ENCODE measurements at places on chromosomes 6 and 20. TPM values are rescaled to one million over a fixed set of nuclear protein-coding genes. Genes with fewer than 3 reads are reported as not detected.

- DNase-seq, result no peak
These were observed 104.9 kb downstream of the ASXL1 start for GRCh38 chr20:32462900-32463641.

- DNase-seq, result no peak
These were observed 3.3 kb downstream of the ADGRB3 start for GRCh38 chr6:68638230-68638900.

Gene LY86
- not detected for total RNA-seq

- DNase-seq, result no peak
These were observed 126.1 kb upstream of the UST start for GRCh38 chr6:148620579-148621298.

DNA sequence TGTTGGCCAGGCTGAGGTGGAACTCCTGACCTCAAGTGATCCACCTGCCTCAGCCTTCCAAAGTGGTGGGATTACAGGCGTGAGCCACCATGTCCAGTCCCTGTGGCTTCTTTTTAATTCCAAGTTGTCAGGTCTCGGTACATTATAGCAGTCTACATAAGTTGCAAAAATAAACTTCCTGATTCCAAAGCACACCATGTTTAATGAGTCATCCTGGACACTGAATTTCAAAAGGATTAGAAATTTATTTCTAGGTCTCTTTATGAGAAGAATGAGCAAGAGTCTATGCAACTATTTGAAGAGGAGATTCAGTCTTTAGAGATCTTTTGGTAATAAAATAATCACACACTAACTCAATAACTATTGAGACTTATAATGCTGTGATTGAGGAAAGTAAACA lies 63.9 kb upstream of the MCHR2 start:
- DNase-seq, result no peak

Gene HBS1L
- 97.5 TPM for total RNA-seq

Gene TUBB1
- not detected for total RNA-seq

Gene BFSP1
- 2.1 TPM for total RNA-seq

- no peak for DNase-seq
These were observed 1.8 kb downstream of the TCF21 start for GRCh38 chr6:133890711-133891148.

- DNase-seq, result no peak
These were observed 71.5 kb upstream of the B3GAT2 start for GRCh38 chr6:71028236-71028876.

Gene BPIFA1
- total RNA-seq, result not detected

GRCh38 chr20:59645271-59645670 lies 40.9 kb downstream of the PHACTR3 start:
- no peak for DNase-seq

DNA sequence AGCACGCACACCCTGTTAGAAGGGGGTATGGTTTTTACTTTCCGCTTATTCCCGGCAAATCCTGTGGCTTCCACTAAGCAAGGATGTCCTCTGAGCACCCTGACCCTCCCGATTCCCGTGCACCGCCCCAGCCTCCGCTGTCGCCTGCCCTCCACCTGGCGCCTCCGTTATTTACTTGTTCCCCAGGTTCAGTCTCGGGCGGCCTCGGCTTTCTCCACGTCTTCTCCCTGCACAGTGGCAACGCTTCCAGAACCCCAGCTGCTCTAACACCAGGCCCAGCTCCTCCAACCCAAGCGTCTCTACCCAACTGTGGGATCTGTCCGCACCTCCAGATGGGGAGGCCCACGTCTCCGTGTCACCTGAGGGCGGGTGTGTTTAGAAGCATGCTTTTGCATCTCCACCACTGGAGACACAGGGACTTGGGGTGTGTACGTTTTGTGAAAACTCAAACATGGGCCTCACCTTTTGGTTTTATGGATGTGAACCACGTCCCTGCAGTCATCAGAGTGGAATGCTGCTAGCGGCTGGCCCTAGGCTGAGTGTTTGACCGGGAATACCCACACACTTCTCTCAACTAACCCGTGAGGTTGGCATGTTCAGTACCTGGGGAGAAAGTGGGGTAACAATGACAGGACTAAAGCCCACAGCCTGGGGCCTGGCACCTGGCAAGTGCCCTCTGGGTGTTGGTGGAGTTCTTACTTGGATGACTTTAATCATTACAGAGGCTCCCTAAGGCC lies 79.9 kb downstream of the THBS2 start:
- no peak for DNase-seq

- no peak for DNase-seq
These were observed 92.9 kb downstream of the FYN start for GRCh38 chr6:111780393-111780792.

DNA sequence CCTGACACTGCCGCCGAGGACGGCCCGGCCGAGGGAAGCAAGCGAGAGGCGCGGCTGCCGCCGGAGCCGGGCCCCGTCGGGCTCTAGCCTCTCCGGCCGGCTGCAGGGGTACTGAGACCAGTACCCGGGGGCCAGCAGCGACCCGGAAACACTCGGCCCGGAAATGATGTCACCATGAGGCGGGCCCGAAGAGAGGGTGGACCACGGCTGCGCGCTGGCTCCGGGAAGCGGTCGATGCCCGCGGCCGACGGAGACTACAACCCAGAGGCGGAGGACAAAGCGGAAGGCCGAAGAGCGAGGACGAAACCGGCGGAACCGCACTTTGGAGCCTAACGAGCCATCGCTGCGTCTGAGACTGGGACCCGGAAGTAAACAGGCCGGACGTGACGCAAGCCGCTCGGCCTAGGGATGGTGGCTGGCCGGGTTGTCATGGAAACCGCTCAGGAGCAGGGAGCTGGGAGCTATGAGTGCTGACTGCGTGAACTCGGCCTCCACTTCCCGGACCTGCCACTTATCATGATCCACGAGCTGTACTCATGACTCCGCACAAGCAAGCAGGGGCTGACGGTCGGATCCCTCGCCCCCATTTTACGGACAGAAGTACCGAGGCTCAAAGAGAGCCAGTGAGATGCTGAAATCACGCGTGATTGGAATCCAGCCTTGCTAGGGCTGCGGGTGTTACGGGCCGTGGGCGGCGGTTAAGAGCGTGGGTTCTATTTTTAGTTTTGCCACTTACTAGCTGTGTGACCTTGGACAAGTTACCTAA lies at the start of gene SPATA2:
TSS of gene SPATA2 (minus strand) at position 150 of the 766 bp plus-strand sequence. CDS start 7,039 bp downstream, outside the sequence.
- peak; percentile 75 for DNase-seq

- peak; percentile 18 for DNase-seq
These were observed 134.6 kb downstream of the SOBP start for GRCh38 chr6:107624541-107624940.

Gene RNF182
- total RNA-seq, result 8.1 TPM

Gene PHACTR1
- total RNA-seq, result 1.8 TPM

DNA sequence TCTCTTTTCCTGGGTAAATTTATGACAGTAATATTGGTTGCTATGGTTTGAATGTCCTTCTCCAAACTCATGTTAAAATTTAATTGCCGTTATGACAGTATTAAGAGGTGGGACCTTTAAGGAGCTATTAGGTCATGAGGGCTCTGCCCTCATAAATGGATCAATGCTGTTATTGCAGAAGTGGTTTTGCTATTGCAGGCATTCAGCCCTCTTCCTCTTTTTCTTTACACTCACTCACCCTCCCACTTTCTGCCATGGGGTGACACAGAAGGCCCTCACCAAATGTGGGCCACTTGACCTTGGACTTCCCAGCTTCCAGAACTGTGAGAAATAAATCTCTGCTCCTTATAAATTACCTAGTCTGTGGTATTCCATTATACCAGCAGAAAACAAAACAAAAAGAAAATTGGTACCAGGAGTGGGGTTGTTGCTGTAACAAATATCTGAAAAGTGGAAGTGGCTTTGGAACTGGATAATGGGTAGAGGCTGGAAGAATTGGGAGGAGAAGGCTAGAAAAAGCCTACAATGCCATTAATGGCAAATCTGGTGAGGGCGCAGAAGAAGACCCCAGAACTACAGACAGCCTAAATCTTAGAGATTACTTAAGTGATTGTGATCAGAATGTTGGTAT lies 24.8 kb upstream of the IGF2R start:
- no peak for DNase-seq

Gene HDGFL1
- total RNA-seq, result not detected

DNA sequence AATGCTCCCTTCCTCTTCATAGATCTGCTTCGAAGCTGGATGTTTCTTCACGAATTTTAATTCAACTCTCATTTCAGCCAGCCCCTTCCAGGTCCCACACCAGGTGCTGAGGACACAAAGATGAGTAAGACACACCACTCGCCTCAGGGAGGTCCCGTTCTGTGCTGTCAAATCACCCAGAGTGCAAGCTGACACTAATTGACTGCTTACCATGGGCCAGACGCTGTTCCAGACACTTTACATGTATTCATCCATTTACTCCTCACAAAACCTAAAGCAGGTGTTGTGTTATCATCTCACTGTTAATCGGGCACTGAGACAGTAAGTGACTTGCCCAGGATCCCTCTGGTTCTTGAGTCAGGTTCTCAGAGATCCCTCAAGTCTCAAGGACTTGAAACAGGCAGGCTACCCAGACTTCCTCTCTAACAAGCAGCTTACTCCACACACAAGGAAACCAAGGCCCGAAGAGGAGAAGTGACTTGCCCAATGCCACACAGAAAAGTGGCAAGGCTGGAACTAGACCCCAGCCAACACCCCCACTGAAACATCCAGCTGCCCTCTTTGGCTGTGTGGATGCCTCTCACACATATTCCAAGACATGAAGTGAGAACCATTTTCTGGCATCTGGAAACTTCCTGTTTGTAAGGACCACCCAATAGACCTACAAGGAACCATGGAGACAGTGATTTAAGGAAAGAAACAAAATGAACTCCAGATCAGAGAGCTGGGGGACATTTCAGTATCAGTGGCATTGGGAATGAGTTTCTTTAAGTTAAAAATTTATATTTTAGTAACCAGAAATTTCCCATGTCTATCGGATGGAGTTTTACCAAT lies 174.5 kb downstream of the CDC5L start:
- DNase-seq, result no peak

Gene GRM1
- total RNA-seq, result under 0.01 TPM

Gene ZNF337
- total RNA-seq, result 13.0 TPM

Gene IL17F
- total RNA-seq, result not detected

Gene THBS2
- 28.6 TPM for total RNA-seq

Gene MUC22
- total RNA-seq, result not detected

DNA sequence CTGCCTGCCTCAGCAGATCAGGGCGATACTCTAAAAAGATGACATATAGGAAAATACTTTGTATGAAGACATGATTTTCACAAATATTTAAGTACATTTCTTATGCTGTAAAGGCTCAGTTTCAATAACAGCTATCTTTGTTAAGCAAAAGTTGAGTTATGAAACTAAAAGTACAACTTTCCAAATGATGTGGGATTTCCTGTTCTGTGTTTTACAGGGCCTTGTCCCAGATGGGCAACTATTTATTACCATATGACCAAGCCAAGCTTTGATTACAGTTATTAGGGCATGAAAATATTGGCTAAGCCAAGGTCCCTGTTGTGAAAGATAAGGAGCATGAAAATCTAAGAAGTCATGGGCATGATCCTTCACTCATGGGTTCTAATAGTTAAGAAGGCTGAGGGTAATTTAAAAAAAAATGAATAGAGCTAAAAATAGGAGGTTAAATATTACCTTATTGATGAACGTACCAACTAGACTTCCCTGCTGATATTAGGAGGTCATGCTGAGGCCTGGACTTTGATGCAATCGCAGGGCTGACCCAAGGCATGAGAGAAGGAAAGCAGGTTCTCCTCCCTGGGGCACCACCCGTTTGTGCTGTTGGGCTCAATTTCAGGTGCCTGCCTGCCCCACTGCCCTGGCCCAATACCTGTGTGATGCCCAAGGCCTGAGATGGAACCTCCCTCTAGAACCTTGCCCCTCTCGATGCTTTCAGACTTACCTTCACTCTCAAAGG lies 294.4 kb upstream of the PRDM1 start:
- DNase-seq, result no peak

Gene CABLES2
- total RNA-seq, result 6.9 TPM

- no peak for DNase-seq
These were observed 137.3 kb downstream of the TMEM200A start for GRCh38 chr6:130503146-130503545.

Gene CCM2L
- not detected for total RNA-seq

- DNase-seq, result no peak
These were observed 98.8 kb downstream of the LAMA2 start for GRCh38 chr6:128981716-128982115.

DNA sequence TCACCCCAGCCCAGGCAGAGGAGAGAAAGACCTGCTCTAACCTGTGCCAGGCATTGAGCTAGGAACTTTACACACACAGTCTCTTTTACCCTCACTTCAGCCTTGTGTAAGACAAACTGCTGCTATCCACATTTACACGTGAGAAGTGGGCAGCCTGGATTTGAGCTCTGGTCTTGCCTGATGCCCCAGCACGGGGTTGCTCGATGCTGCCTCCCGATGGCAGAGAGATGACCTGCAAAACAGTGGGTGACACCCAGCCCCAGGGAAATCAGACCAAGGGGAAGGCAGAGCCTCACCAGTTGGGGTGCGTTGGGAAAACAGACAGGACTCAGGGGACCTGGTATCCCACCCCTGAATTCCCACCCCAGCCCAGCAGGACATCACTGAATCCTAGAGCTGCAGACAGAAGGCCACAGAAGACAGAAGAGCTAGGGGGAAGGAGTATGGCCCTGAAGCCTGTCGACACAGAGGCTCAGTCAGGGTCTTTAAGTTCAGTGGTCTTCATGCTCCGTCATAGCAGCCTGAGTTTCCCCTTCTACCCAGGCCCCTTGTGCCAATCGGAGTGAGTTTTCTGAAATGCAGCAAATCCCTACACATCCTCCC lies 990 bp downstream of the BPI start:
- no peak for DNase-seq

- DNase-seq, result no peak
These were observed 4.0 kb upstream of the BPI start for GRCh38 chr20:38299963-38300362.

Gene ENPP5
- total RNA-seq, result 6.6 TPM

DNA sequence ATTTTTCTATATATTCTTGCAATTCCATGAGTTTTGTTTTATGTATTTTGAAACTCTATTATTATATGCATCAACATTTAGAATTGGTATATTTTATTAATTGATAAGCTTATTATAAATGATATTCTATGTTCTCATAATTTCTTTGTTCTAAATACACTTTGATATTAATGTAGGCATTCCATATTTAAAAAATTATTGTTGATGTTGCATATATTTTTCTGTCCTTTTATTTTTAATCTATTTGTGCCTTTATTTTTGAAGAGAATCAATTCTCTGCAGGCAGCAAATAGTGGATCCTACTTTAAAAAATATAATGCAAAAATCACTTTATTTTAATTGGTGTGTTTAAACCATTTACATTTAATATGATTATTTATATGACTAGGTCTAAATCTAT lies 29.6 kb downstream of the SIRPD start:
- DNase-seq, result no peak

Gene GSTA3
- not detected for total RNA-seq

GRCh38 chr6:105900125-105900937 lies 185.8 kb upstream of the PRDM1 start:
- DNase-seq, result peak; percentile 37

DNA sequence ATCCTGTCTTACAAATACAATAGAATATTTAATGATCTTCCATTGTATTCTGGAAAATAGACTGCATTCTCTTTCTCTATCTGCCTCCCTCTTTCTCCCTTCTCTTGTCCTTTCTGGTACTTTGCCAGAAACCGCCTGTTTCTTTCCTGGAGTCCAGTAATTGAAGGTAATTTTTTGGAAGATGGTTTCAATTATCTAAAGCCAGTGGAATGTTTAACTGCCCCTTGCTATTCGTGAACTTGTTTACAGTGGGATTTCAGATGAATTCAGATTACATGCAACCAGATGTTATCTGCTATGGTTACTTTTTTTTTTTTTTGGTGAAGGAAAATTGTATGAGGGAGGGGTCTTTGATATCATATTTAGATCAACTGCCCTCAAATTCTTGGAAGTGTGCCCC lies 655.5 kb upstream of the FLRT3 start:
- no peak for DNase-seq
